ENCODE measurements at places on chromosomes 5 and 9.

DNA sequence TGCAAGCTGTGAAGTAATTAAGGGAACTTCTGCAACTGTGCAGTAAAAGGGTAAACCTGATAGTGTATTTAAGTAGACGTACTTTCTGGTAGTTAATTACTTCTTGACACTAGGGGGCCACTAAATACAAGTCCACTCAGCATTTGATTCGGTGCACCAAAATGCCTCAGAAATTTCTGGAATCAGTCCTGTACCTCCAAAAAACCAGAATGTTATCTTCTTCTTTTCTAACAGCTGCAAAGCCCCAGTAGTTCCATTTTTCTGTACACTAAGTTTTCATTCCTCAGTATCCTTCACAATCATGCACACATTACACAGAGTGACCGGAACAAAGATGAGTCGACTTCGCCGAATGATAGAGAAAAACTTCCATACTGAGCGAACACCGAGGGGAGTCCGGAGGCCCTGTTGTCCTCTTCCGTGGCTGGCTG lies 484 bp downstream of the GFM2 start:
- DNase-seq: peak; percentile 39

DNA sequence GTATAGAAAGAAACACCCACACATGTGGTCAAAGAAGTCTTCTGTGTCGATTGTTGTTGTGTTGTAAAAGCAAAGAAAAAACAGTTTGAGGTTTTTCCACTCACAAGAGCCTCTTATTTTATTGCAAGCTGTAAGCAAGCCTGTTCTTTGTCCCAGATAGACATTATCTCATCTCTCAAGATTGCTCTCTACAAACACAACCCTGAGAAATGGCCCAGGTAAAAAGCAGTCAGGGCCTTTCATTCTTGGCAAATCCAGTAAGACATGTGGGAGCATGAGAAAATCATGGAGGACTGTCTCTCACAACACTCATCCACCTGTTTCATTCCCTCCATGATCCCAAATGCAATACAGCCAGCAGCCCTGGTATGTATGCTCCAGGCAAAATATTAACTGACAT lies 286.6 kb upstream of the POU5F2 start:
- no peak for DNase-seq

DNA sequence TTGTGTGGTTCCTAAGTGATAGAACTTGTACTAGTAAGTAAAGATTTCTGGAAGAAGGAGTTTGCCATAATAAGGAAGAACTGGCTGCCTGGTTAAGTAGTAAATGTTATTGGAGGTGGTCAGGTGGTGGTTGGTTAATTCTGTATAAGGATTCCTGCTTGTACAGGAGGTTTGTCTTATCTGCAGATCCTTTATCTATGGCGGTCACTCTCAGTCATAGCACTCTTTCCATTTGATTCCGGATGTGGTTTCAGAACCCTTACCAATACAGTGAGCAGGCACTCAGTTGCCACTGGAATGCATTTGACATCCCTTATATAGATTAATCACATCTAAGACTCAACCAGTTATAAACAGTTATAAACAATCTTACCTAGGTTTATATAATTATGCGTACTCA lies 50.3 kb downstream of the RAD50 start:
- no peak for DNase-seq

GRCh38 chr9:114782586-114782985 lies 23.3 kb downstream of the TNFSF15 start:
- no peak for DNase-seq

DNA sequence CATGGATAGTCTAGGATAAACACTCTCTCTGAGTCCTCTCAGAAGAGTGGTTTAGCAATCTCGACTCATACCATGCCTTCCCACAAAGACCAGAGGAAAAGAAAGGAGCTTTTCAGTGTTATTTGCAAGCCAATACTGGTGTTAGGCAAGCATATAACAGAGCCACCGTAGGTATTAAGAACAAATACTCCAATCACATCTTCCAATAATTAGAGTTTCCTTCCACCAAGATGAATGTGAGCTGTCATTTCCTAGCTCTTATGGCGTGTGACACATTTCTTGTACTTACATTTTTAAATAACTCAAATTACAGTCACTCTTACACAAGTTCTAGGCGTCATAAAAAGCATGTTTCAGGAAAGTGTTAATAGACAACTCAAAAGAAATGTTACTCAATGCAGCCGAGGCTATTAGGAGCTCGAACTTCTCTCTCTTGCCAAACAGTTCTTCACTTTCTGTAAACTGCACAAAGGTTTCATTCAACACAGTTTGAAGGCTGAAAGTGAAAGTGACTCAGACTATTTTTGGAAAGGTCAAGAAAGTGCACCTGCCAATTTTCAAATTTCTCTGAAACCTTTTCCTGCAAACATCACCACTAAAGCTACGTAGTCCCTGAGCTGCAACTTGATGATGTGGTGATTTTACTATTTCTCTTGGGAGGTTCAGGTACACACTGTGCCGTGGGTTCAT lies 153.8 kb downstream of the AUH start:
- DNase-seq: peak; percentile 45

Measured in CD4-positive, alpha-beta T cell treated with Interleukin-4 for 4 hours (primary cell).